ENCODE measurements at places on chromosomes 6 and 20.

- DNase-seq, result no peak
These were observed 74.0 kb upstream of the GLP1R start for GRCh38 chr6:38974389-38975151.

DNA sequence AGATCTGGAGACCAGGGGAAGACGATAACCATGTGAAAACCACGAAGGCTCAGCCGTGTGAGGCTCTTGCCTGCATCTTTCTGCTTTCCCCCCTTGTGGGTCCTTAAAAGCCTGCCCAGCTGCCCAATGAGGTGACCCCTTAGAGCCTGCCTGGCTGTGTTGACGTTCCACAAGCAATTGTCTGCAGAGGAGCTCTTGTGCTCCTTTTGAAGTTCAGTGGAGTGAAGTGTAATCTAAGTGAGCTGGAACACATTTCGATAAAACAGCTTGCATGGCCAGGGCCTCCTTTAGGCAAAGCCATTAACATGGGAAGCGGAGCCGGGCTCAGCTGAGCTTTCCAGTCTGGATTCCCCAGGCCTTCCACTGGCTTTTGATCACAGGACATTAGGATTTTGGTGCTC, 27.3 kb upstream of the TCP11 start:
- DNase-seq, result no peak

DNA sequence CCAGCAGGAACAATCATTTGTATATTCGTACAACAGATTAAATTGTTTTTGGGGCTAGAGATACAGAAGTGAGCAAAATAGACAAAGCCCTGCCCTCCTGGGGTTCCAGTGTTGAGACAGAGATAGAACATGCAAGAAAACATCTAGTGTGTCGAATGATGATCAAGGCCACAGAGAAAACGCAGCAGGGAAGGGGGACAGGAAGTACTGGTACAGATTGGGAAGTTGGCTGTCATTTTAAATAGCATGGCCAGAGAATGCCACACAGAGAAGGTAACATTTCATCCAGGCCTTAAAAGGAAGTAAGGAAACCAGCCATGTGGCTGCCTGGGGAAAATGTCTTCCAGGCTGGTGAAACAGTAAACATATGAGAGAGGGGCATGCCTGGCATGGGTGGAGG, 202.6 kb upstream of the MYLIP start:
- no peak for DNase-seq

- DNase-seq, result no peak
These were observed 4.7 kb downstream of the GMPR start for GRCh38 chr6:16243055-16243454.

DNA sequence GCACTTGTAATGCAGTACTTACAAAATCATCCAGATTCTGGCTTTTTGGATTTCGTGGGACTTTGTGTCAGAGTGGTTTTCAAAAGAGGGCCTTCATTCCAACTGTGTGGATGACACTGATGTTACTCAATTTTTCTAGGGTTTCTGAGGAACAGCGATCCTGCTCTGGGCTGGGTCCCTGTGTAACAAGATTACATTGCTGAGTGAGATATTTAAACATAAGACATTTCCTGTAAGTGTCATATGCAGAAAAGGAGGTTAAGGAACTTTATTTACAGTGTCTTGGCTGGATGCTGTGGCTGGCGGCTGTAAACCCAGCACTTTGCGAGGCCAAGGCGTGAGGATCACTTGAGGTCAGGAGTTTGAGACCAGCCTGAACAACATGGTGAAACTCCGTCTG, 6.7 kb downstream of the ZFAND3 start:
- no peak for DNase-seq

DNA sequence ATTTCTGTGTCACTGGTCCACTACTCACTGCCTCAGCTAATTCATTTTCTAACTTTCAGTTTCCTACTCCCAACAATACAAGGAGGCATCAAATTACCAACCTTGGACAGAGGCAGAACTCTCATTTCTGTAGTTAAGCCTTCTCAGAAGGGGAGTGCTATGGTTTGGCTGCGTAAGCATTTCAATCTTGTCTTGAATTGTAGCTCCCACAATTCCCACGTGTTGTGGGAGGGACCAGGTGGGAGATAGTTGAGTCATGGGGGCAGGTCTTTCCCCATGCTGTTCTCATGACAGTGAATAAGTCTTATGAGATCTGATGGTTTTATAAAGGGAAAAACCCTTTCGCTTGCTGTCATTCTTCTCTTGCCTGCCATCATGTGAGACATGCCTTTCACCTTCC, 22.9 kb downstream of the HLA-DRA start:
- DNase-seq, result no peak

DNA sequence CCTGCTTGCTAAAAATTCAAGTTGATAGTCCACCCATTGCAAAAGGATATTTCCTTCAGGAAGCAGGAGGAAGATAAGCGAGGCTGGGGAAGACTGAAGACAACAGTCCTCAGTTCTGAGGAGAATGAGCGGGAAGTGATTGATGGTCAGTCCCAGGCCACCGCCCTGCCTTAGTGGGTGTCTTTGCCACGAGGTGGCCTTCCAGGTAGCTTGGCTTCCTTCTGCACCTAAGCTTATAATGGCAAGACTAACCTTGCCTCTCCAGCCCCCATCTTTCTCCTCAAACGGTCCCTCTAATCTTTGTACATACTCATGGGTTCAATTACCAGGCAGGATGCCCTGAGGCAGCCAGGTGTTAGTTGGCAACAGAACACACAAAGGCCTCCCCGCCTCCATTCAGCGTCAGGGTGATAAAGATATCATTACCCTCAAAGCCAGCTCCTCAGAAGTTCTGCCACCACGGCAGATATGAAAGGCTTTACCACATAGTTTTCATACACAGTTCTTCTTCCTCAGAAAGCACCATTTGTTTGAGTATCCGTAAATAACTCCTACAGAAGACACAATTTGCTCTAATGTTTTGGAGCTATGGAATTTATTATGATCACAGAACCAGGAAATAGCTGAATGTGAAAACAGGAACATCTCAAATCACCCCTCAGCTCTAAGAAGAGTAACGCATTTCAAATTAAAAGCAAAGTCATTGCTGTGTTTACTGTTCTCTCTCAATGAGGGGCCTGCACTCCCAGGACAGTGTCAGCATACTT, 249.4 kb downstream of the ATXN1 start:
- no peak for DNase-seq

DNA sequence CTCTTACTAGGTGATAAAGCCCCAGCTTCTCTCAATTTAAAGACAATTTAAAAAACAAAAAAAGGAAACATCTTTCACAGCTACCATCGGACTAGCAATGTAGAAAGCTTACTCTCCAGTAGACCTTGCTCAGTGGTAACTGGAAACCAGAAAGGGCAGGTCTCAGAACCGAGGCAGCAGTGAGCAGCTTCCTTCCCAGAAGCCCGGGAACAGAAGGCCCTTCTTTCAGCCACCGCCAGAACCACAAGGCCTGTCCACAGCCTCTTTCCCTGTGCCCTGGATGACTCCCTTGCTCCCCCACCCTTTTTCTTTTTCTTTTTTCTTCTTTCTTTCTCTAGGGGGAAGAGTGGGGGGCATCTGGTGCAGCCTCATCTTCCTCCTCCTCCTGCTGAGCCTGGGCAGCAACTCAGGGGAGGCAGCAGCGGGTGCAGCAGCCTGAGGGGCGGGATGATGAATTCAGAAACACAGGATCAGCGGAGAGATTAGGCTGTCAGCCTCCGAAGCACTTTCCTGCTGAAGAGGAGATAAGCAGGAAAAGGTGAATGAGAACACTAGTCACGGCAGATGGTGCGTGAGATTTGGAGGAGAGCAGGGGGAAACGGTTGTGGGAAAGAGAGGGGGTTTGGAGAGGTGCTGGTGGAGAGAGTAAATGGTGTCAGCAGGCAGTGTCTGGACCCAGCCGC, 158.5 kb downstream of the ID4 start:
- DNase-seq, result no peak

DNA sequence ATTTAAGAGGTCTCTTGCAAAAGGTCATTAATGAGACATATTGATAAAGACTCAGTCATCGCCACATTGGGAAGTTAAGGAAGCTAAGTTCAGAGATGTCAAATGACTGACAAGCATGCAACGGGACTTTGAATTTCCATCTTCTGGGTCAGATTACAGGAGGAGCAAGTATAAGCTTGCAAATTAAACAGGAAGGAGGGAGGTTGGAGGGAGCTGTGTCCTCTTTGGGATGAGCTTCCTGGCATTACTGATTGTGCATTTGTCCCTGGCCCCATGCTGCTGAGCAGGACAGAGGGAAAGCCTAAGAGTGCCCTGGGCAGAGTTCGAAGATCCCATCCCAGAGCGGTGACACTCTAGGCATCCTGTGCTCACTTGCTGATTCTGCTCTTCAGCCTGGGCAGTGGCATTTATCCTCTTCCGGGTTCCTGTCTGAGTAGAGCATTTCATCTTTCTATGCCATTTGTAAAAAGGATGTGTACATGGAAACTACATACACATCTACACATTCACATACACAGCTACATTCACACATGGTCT, 40.5 kb downstream of the SLC22A1 start:
- DNase-seq, result no peak

- DNase-seq, result no peak
These were observed 7.2 kb downstream of the HINT3 start for GRCh38 chr6:125963817-125964216.

DNA sequence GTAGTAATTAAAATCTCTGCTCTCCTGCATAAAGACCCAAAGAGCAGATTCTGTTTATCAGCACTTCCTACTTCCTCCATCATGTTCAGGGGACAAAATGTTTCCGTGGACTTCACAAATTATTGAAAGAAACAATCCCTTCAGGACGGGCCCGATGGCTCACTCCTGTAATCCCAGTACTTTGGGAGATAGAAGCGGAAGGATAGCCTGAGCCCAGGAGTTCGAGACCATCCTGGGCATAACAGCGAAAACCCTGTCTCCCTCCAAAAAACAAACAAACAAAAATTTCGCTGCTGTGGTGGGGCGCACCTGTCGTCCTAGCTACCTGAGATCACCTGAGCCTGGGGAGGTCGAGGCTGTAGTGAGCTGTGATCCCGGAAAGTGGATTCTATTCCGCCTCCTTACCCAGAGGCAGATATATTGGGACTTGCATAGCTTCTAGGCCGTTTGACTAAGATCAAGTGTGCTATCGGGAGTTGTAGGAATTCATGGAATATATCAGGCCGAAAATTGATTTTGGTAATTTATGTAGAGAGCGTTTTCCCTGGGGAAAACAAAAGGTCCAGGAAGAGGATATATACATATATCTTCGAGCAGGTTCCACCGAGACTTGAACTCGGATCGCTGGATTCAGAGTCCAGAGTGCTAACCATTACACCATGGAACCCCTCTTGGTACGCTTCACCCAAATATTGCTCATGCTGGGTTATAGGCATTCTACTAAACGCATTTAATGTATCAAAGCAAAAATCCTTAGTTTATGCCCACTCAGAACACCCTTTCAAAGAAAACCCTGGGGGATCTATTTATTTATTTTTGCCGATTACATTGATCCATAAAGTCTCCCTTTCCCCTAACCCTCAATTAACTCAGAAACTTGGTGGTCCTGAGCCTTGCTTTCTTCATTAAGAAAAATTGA, 74.5 kb upstream of the ZNF184 start:
- DNase-seq, result no peak

DNA sequence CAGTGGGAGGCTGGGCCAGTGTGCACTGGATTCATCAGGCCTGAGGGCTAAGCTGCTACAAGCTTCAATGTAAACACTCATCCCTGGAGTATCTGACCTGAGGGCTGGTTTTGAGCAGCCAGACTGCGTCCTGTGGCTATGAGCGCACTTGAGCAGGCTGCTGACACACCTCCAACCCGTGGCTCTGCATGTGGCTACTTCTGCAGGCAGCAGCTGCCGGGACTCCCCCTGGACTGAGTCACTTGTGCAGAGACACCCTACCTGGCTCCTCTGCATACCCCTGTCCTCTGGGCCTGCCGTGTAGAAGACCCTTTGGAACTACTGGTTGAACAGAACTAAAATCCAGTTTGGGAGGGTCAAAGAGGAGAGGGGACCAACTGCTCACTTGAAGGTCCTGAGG, 172.0 kb downstream of the SCP2D1 start:
- DNase-seq, result no peak

- DNase-seq, result no peak
These were observed 56.8 kb upstream of the HINT3 start for GRCh38 chr6:125899726-125900182.

DNA sequence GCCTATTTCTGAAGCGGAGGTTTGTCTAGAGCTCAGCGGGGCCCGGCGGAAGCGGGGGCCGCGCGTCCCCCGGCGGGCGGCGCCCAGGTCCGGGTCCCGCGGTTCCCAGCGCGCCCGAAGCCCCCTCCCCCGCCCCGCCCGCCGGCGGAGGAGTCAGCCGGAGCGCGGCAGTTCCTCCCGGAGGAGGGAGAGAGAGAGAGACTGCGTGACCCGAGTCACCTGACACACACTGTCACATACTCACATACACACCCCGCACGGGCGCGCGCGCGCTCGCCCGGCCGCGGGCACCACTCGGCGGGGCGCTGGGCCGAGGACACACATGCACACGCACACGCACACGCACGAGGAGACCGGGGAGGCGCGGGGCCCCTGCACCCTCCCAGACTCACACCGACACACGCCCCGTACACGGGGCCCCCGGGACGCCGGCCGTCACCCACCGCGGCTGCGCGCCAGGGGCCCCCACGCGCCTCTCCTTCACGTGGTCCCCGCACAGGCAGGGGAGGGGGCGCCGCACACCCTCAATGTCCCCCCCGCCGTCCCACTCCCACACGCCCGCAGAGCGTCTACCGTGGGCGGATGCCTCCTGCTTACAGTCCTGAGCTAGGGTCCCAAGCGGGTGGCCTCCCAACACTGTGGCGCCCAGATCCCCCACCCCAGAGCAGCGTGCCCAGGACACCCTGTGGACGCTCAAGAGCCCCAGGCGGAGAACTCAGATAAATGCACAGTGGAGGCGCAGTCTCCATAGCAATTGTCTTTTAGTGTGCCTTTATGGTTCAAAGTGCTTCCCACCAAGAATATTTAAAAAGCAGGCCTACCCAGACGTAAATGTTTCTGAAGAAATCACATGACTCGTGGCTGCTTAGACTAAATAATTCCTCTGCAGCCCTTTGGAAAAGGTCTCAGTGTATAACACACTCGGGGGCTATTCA, at the start of gene RRAGD:
Gene RRAGD (minus strand): TSS at position 203 of the 935 bp plus-strand sequence. CDS start 280 bp downstream, outside the sequence.
- DNase-seq, result no peak

GRCh38 chr20:31596831-31597480, 8.1 kb upstream of the ID1 start:
- DNase-seq, result no peak

DNA sequence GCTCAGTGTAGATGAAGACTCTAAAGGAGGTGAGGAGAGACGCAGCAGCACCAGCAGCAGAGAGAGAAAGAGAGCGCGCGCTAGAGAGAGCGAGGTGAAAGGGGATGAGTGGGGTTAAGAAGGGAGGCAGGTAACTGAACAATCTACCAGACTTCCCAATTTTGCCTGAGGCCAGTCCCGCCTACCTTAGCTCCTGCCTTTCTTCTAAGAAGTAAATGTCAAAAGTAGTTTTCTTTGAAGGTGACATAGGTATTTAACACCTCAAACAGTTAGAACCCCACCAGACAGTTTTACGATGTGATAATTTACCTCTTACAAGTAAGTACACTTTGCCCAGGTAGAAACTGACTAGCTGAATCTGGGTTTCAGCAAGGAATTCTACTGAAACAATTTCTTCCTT, 132.0 kb upstream of the EEF1E1 start:
- no peak for DNase-seq

DNA sequence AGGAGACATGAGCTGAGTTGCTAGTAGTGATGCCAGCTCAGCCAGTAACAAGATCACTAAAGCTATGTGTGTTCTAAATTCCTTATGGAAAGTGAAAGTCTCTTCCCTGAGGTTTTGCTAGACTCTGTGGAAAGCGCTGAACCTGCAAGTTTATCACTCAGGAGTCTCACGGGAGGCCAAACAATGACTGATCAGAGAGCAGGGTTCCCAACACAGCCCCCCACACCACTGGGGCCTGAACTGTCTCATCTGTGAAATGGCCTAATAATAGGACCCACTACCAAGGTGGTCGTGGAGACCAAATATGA, 19.9 kb downstream of the ACSS1 start:
- DNase-seq, result no peak
